Epithelial cell of alveolus of lung (primary cell): ENCODE measurements at places on chromosomes 7 and 10. TPM values are rescaled to one million over a fixed set of nuclear protein-coding genes. Genes with fewer than 3 reads are reported as not detected.

Gene ANKRD30A
- not detected in 2 replicates for total RNA-seq

Gene PLAU
- 156 and 449 TPM in 2 replicates for total RNA-seq

Gene MOGAT3
- total RNA-seq = not detected in 2 replicates

Gene ASB13
- 17.2 and 18.0 TPM in 2 replicates for total RNA-seq

Gene CALML5
- total RNA-seq = not detected in 2 replicates

Gene CALCR
- 0.13 TPM in 1 of 2 replicates, not detected in the other for total RNA-seq

Gene PLEKHS1
- not detected in 2 replicates for total RNA-seq

Gene TUBAL3
- total RNA-seq = under 0.01 TPM in 1 of 2 replicates, not detected in the other

Gene LIPM
- not detected in 2 replicates for total RNA-seq

Gene GPR85
- 0.24 and 3.6 TPM in 2 replicates for total RNA-seq

Gene SLC26A5
- total RNA-seq = not detected in 2 replicates

Gene EPO
- 0.48 TPM in 1 of 2 replicates, not detected in the other for total RNA-seq

Gene HYAL4
- not detected in 2 replicates for total RNA-seq

Gene MYH16
- total RNA-seq = 0.26 TPM in 1 of 2 replicates, not detected in the other

Gene ARHGEF35
- total RNA-seq = 0.16 and 1.2 TPM in 2 replicates

Gene ADARB2
- total RNA-seq = 0.13 and 0.40 TPM in 2 replicates

Gene LRRTM3
- total RNA-seq = 0.13 TPM in 1 of 2 replicates, not detected in the other

Gene NHLRC2
- 9.2 and 15.2 TPM in 2 replicates for total RNA-seq

Gene SKIDA1
- total RNA-seq = 1.7 and 3.0 TPM in 2 replicates

Gene CLCN1
- total RNA-seq = 0.13 TPM in 1 of 2 replicates, not detected in the other

Gene AQP1
- total RNA-seq = 0.78 and 1.4 TPM in 2 replicates

Gene IFIT3
- 9.0 and 18.0 TPM in 2 replicates for total RNA-seq

Gene C10orf67
- total RNA-seq = 0.13 TPM in 1 of 2 replicates, not detected in the other

Gene SLC29A4
- 7.4 and 12.4 TPM in 2 replicates for total RNA-seq

Gene SAP25
- 1.5 TPM in 1 of 2 replicates, not detected in the other for total RNA-seq

Gene LRIT1
- not detected in 2 replicates for total RNA-seq

Gene EXOC4
- total RNA-seq = 39.3 and 50.3 TPM in 2 replicates

Gene GPNMB
- 5.1 and 13.7 TPM in 2 replicates for total RNA-seq

Gene HILPDA
- total RNA-seq = 34.6 and 52.5 TPM in 2 replicates

Gene NUTM2D
- total RNA-seq = 0.56 and 1.8 TPM in 2 replicates

Gene LIPK
- total RNA-seq = not detected in 2 replicates

Gene DENND2A
- total RNA-seq = 10.2 and 12.4 TPM in 2 replicates

Gene WNT8B
- total RNA-seq = not detected in 2 replicates

Gene HECW1
- total RNA-seq = 0.32 and 1.8 TPM in 2 replicates

Gene NKX6-2
- total RNA-seq = not detected in 2 replicates

Gene KLLN
- 0.78 and 0.88 TPM in 2 replicates for total RNA-seq

Gene SMO
- 15.9 and 32.0 TPM in 2 replicates for total RNA-seq

Gene NPY
- not detected in 2 replicates for total RNA-seq

Gene CTBP2
- total RNA-seq = 54.9 and 74.1 TPM in 2 replicates

Gene FHIP2A
- total RNA-seq = 12.5 and 27.1 TPM in 2 replicates

Gene SPDYE9
- not detected in 2 replicates for total RNA-seq

Gene LDB1
- total RNA-seq = 23.3 and 49.0 TPM in 2 replicates

Gene CYP3A4
- total RNA-seq = not detected in 2 replicates

Gene SLC13A1
- not detected in 2 replicates for total RNA-seq

Gene OLAH
- total RNA-seq = 0.65 TPM in 1 of 2 replicates, not detected in the other

Gene CCL24
- not detected in 2 replicates for total RNA-seq

Gene LLCFC1
- not detected in 2 replicates for total RNA-seq

Gene GFRA1
- 3.9 and 5.2 TPM in 2 replicates for total RNA-seq

Gene GNAI1
- total RNA-seq = 26.4 and 63.7 TPM in 2 replicates

Gene FOXI2
- total RNA-seq = not detected in 2 replicates

Gene ABCA13
- under 0.01 and 0.08 TPM in 2 replicates for total RNA-seq

Gene HOXA2
- total RNA-seq = 2.8 and 3.3 TPM in 2 replicates

Gene RBM20
- total RNA-seq = 0.24 and 1.2 TPM in 2 replicates
